Erythroblast (primary cell): ENCODE measurements at places on chromosomes 13 and 19.

DNA sequence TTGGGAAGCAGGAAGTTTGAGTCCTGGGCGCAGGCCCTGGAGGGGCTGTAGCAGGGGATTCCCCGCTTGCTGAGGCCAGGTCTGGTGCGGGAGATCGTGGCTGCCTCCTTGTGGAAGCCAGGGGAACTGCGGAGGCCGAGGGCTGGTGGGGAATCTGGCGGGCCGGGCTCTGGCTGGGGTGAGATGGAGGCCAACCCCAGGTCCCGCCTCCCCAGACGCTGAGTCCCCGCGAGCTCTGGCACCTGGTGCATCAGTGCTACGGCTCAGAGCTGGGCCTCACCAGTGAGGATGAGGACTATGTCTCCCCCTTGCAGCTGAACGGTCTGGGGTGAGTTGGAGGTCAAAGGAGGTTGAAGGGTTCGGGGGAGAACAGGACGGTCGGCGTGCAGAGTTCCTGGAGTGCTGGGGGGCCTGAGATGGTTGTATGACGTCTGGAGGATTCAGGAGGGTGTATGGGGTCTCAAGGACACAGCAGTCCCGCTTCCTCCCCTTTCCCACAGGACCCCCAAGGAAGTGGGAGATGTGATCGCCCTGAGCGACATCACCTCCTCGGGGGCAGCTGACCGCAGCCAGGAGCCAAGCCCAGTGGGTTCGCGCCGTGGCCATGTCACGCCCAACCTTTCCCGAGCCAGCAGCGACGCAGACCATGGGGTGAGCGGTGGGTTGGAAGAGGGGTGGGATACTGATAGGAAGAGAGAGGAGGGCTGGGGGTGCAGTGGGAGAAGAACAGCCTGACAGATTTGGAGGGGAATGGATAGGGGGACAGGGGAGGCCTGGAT lies 13.1 kb downstream of the GRAMD1A start:
- peak; percentile 64 for DNase-seq

GRCh38 chr13:41827507-41828213 lies 133.2 kb downstream of the VWA8 start:
- DNase-seq, result no peak

DNA sequence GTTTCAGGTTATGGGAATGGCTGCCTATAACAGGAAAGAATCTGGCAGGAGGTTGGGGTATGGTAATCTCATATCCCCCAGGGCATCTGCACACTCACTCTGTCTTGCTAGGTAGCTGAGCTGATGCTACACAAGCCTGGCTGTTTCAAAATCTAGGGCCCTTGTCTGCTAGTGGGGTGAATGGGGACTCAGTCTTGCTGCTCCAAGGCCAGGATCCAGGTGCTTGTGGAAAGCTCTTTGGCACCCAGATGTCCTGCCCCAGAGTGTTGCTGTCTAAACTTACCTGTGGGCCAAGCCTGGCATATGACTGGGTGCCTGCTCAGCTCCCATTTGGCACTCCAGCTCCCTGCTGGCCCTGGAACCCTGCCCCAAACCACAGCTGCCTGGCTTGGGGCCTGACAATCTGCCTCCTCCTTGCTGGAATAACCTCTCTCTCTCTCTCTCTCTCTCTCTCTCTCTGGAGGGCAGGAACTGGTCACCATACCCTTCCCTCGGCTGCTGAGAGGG lies 158.1 kb upstream of the TSC22D1 start:
- no peak for DNase-seq

DNA sequence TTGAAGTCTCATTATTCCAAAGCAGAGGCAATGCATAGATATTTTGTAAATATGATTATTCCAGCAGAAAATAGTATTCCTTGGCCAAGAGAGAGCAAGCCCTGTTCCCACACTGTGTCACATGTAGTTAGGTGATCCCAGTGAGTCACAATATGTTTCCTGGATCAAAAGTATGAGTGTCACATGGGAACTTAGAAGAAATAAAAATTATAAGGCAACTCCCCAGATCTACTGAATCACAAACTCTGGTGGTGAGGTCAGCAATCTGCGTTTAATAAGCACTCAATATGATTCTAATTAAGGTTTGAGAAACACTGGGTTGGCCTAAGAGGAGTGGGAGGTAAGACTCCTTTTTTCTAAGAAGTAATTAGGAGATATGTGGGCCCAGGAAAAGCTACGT lies 1504.5 kb upstream of the PCDH20 start:
- DNase-seq, result no peak

DNA sequence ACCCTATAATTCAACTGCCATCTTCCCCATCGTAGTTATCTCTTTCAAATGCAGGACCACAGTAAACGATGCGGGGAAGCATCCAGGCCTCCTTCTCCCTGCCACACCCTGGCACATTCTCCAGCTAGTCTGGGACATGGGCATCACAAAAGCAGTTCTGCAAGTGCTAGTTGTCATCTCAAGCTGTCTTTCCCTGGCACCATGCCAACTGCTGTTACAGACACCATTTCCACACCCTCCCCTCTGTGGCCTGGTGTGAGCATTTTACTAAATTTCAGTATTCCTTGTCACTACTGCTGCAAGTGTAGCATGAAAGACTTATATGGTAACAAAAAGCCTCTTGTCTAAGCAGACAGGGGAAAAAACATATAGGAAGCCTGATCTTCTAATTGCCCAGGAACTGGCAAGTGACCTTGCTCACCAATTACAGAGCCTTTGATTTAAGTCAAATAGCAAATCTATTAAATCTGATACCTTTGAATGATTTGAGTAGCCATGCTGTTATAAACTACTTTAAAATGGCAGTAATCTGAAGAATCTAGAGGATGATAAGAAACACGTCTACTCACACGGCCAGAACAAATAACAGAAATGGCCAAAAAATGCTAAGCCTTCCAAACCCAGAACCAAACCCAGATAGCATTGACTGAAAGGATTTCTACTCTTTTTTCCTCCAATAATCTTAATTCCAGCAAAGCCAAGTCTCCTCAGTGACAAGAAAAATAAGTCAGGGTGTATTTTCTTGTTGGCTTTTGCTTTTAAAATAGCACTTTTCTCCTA lies 179.0 kb downstream of the NUFIP1 start:
- peak; percentile 47 for DNase-seq

- DNase-seq, result no peak
These were observed 187.5 kb downstream of the GPC6 start for GRCh38 chr13:93413972-93414717.

DNA sequence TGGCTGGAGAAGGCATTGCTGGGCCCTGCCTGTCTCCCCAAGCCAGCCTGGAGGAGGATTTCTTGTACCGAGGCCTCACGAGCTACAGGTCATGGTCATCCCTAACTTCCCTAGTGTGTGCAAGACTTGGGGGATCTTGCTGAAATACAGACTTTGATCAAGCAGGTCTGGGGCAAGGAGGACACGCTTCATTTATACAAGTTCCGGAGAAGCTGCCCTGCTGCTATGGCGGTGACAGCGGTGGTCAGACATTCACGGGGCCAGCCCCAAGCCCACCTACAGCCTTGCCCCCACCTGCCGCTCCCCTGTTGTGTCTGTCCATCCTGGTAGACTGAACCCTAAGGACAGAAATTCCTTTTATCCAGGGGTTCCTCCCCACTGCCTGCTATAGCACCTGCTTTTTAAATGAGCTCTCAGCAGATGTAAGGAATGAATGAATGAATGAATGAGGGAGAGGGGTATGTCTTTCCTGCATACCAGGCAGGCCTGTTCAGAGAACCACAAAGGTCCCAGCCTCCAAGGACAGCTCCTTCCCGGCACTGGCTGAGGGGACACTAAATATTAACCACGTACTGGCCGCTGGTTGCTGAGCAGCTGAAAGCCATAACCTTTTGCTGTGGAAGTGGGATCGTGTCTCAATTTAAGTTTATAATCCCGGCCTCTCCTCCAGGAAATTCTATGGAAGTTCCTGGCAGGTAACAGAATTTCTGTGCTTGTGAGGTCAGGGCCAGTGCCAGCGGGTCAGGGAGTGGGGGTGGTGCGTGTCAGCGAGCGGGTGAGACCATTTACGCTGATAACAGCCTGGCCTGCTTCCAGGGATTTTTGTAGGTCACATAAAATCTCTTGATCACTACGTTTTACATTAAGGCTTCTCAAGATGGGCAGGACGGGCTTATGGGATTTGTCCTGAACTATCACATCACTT lies 27.1 kb downstream of the TSSK6 start:
- DNase-seq, result peak; percentile 90

GRCh38 chr13:98978280-98978679 lies 416 bp upstream of the DOCK9 start:
- no peak for DNase-seq

GRCh38 chr13:43994999-43995859 lies 115.5 kb downstream of the LACC1 start:
- DNase-seq, result peak; percentile 13

- DNase-seq, result no peak
These were observed 67.9 kb upstream of the FRY start for GRCh38 chr13:31963631-31964030.
